ENCODE measurements at places on chromosomes 3 and 15.

GRCh38 chr3:139124197-139124596 lies 79.5 kb upstream of the PRR23C start:
- DNase-seq = no peak

GRCh38 chr15:77985031-77985930 lies 92.2 kb downstream of the TBC1D2B start:
- no peak for DNase-seq

- DNase-seq = no peak
Observed at GRCh38 chr3:133934073-133934970, 38.6 kb upstream of the RAB6B start.

DNA sequence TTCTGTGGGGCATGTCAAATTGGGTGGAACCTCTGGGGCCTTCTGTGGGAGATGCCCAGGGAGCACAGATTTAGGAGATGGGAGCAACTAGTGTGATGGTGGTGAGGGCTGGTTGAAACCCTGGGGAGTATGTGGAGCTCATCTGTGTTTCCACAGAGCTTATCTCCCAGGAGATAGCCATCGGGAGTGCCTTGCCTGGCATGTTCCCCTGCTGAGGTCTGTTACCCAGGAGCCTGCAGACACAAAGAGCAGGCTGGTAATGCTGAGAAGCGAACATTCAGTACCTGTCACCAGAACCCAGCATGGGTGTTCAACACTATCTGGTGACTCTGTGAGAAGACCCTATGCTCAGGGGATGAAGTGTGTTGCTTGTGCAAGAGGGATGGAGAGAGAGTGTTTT lies 85.0 kb downstream of the CLSTN2 start:
- no peak for DNase-seq

- DNase-seq = no peak
Observed at GRCh38 chr3:8713901-8714759, 19.5 kb upstream of the CAV3 start.

DNA sequence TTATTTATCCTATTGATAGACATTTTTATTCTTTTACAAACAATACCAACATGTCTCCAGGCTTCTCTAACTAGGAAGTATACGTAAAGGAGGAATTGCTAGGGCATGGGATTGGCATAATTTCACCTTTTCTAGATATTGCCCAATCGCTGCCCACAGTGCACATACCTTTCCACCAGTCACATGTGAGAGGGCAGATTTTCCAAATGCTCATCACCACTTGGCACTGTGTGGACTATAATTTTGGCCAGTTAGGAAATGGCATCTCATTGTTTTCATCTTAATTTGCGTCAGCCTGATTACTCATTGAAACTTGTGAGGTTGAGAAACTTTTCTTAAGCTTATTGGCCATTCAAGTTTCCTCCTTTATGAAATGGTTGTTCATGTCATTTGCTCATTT lies 57.4 kb upstream of the POLR2M start:
- DNase-seq = no peak

GRCh38 chr3:61381745-61382392 lies 130.6 kb upstream of the FHIT start:
- peak; percentile 45 for DNase-seq

All from AG08395 (cell line).